ENCODE measurements at places on chromosomes 7 and 10.

DNA sequence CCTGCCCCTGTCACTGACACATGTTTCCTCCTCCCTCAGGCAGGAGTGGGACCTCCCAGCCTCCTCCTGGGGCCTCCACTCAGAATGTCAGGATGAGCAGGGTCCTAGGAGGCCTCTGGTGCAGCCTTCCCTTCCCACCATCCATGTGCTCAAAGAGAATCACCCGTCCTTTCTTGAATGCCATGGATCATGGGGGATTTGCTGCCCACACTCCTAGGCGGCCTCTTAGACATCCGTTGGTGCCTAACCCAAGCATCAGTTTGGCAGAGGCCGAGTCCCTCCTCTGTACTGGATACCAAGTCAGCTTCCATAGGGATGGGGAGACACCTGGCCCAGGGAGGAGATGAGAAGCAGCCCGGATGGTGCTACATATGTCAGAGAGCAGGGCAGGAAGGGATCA is 7.0 kb downstream of the NOS3 start:
- no peak for DNase-seq

- DNase-seq, result peak; percentile 94
Observed at GRCh38 chr7:140517546-140518369, 38.5 kb upstream of the MKRN1 start.

DNA sequence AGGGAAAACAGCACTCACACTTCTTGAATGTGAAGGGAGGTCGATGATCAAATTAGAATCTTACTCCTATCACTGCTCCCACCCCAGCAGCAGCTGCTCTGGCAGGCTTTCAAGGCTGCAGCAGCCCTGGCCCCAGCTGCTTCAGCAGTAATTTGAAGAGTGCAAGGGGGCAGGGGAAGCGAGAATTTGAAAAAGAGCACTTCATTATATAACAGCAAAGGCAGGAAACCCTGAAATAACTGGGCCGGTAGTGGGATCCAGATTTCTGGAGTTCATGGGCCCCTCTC is 44.9 kb downstream of the MYPN start:
- peak; percentile 96 for DNase-seq

- no peak for DNase-seq
Observed at GRCh38 chr7:42934291-42934690, 2.1 kb downstream of the MRPL32 start.

DNA sequence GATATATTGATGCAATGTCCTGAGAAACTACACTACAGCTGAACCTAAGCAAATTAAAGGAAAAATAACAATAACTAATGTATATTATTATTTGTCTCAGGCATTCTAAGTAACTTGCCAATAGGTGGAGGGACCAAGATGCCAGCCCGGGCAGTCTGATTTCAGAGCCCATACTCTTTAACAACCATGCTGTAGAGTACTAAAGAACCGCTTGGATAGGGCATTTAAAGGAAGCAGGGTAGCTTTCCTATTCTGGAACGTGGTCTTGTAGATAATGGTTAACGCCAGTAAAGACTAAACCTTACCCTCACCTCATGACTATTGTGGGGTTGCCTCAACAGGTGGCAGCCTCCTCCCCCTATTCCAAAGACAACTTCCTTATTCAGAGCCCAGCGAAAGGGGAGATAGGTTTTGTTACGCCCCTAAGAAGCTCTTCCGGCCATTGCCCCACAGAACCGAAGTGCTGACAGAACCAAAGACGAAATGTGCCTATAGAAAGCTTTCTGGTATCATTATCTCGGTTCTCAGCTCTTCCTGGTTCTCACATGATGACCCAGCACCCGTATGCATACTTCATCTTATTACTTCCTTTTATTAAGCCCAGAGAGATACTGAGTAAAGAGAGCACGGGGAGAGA is 707 bp upstream of the C1GALT1 start:
- DNase-seq, result peak; percentile 88

DNA sequence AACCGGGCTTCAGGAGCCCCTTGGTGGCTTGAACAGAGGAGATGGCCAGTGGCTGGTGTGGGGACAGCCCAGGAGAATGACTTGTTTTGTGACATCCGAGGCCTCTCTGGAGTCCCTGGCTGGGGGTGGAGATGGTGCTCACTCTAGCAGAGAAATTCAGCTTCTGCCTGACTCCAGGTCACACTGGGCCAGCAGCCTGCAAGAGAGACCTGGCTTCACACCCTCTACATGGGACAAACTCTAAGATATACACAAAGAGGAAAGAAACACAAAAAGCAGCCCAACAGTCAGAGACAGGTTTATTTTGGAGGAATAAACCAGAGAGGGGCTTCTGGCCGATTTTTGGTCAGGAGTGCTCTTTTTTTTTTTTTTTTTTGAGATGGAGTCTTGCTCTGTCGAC is 132.8 kb downstream of the ELFN1 start:
- DNase-seq, result no peak

- DNase-seq, result no peak
Observed at GRCh38 chr7:89247207-89247606, 451.7 kb upstream of the TEX47 start.

GRCh38 chr10:94485094-94485493 is 60.5 kb upstream of the HELLS start:
- no peak for DNase-seq

DNA sequence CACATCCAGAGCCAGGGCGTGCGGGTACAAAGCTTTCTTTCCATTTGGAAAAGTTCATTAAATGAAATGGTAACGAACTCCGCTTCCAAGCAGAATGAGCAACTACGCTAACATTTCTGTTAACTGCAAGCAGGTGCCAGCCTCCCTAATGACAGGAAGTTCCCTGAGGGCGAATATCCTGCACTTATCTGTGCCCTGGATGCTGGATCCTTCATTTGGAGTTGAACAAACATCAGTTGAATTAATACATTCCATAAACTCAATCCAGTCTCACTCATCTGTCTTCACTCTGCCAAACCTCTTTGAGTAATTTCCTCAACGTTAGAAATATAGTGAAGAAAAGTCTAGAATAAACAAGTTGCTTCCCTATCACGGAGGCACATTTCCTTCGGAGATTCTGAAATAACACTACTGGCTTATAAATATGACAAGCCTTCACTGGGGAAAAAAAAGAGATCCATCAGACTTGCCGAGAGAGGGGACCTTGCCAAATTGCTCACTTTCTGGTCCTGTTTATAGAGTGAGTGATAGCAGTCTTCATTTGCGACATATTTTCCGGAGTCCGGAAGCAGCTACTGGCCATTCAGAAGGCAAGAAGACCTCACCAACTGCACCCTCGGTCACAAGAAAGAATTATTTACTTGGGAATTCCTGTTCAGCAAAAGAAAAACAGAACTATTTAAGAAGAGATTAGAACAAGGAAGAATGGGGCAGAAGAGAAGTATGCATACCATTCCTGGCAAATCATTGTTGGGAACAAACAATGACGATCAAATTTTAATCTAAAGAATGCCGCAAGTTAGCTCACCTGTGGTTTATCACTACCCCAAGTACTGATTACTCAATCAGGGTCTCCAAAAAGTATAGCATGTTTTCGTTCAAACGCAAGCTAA is 196.4 kb downstream of the FAM107B start:
- no peak for DNase-seq

DNA sequence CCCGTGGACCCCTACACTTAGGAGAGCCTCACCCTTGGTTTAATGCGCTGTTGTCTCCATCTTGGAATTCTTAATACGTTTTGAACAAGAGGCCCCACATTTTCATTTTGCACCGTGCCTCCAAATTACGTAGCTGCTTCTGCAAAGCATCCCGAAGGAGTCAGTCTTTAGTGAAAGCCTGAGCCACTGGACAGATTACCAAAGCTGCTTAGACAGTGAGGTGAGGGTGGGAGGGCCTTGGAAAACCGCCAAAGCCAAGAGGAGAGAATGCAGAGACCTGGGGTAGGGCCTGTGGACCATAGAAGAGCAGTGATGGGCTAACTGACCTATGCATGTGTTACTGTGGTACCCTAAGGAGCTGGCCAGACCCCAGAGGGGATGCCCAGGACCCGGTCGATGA is 4.2 kb upstream of the TCAF1 start:
- DNase-seq, result no peak

GRCh38 chr7:9453521-9453920 is 1020.1 kb downstream of the NXPH1 start:
- DNase-seq, result no peak

DNA sequence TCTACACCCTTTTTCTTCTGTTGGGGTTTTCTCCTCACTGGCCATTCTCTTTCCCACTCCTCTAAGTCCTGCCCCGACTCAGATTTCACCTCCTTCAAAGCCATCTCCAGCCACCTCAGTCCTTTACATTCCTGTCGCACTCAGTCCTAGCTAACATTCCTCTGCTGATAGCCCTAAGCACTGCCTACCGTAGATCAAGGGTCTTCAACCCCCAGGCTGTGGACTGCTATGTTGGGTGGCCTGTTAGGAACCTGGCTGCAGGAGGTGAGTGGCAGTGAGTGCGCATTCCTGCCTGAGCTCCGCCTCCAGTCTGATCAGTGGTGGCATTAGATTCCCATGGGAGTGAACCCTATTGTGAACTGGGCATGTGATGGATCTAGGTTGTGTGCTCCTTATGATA is 11.2 kb downstream of the PFKFB3 start:
- no peak for DNase-seq

DNA sequence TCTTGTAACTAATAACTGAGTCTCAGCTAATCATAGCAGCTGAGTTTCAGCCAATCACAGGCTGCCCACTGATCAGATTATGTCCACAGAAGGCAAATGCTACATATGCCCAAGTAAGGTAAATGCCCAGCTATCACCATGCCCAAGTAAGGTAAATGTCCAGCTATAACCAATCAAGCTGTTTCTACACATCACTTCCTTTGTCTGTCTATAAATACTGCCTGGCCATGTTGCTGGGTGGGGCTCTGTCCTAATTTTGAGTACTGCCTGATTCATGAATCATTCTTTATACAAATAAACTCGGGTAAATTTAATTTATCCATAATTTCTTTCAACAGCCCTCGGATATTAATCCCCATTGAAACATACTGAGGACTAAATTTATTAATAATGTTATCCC is 312.4 kb downstream of the CACNA2D1 start:
- DNase-seq, result peak; percentile 18

DNA sequence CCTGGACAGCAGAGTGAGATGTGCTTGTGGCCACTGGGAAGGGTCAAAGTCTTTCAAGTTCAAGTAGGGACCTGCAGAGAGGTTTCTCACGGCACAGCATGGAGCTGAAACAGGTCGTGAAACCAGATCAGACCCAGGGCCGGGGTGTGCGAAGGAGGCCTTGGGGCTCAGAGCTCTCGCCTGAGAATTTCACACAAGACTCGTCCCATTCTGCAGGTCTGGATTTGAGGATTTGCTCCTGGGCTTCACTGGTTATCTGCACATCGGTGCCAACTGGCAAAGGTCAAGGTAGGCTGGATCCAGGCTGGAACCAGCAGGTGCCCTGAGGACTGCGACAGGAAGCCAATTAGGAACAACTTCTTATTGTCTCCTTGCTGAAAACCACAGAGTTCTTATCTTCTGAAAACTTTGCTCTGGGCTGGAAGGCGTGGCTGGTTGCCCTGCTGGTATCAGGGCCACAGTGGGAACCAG is 24.0 kb upstream of the GTF2I start:
- DNase-seq, result no peak

DNA sequence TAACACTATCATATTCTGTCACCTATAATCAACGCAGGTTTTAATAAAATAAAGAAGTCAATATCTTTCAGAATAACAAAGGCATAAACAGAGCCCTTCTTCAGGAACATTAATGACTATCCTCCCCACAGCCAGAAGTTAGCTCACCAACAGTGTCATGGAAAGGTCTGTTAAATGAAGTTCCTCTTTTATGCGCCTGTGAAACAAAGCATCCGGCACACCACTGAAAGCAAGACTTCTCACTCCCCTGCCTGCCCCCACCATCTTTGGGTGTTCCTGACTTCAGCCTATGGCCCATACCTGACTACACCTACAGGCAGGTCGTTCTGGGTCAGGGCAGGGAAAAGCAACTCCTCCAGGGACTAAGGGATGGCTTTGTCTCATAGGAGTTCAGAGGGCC is 205.4 kb downstream of the FANK1 start:
- no peak for DNase-seq

DNA sequence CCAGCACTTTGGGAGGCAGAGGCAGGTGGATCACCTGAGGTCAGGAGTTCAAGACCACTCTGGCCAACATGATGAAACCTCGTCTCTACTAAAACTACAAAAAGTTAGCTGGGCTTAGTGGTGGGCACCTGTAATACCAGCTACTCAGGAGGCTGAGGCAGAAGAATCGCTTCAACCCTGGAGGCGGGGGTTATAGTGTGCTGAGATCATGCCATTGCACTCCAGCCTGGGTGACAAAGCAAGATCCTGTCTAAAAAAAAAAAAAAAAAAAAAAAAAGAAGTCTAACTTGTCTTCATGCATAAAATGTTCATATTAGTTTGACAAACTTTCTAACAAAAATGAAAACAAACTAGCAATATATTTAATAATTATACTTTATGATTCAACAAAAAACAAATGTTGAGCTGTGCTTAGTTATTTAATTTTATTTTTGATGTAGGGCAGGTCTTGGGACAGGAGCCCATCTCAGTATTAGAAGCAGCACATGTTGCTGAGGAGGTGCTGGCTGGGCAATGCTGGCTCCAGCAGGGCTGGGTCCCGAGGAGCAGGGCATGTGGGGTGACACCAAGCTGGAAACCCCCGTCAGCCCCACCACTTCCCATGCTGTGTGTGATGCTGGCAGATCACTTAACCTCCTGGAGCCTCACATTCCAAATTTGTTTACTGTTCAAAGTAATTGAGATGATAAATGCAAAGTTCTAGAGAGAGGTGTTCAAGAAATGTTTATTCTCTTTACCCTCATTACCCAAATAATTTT is 335.3 kb upstream of the KLF6 start:
- no peak for DNase-seq

DNA sequence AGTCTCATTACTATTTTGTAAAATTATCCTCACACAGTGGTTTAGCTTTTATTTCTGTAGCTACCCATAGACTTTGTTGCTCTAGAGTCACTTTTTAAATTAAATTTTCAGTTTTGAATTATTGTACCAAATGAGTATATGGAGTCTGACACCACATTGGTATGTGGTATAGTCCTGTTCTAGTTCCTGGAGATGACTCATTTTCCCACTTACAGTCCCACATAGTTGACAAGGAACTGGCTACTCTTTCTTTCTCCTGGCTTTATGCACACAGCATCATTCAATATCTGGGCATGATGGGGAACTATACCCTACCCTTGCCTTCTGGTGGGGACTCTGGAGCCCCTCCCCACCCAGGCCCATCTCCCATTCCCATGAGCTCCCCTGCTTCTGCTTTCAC is 92.6 kb upstream of the RAB11FIP2 start:
- no peak for DNase-seq

DNA sequence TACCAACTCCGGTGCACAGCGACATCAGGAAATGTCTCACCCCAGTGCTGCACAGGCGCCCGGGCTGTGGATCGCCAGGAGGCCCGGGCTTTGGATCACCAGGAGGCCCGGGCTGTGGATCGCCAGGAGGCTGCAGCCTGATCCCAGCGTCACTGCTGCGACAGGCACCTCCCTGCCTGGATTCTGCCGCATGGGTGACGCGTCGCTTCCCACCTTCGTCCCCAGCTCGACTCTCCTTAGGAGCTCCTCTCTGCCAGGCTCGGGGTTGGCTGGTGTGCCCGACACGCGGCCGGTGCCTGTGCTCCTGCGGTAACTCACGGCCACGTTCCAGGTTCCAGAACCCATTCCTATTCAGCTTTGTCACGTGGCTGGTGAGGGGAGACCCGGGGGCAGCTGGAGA is 257.5 kb downstream of the DNAJB6 start:
- DNase-seq, result no peak
